Stimulated activated CD4-positive, alpha-beta T cell treated with anti-CD3 and anti-CD28 coated beads, TNF-alpha, amount 100 ng/mL, for 24 hours (primary cell): ENCODE measurements at places on chromosomes 6 and 20.

- DNase-seq = no peak
Measured at GRCh38 chr6:143872201-143872600, 7.9 kb downstream of the ZC2HC1B start.

- no peak for DNase-seq
Measured at GRCh38 chr20:33812908-33813462, 1.8 kb downstream of the CHMP4B start.

- no peak for DNase-seq
Measured at GRCh38 chr6:46381057-46381456, 110.2 kb downstream of the RCAN2 start.

DNA sequence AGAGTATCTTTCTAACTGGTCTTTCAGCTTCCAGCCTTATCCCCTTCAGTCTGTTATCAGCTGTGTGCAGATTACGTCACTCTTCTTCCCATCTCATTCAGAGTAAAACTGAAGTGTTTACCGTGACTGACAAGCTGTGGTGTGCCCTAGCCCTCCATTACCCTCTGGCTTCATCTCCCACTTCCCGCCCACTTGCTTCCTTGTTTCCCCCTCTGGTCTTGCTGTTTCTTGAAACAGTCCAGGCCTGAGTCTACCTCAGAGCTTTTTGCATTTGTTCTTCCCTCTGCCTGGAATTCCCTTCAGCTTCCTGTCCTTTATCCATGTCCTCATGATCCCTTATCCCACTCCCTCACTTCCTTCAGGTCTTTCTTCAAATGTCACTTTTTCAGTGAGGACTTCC lies 66.9 kb downstream of the CARMIL1 start:
- no peak for DNase-seq

DNA sequence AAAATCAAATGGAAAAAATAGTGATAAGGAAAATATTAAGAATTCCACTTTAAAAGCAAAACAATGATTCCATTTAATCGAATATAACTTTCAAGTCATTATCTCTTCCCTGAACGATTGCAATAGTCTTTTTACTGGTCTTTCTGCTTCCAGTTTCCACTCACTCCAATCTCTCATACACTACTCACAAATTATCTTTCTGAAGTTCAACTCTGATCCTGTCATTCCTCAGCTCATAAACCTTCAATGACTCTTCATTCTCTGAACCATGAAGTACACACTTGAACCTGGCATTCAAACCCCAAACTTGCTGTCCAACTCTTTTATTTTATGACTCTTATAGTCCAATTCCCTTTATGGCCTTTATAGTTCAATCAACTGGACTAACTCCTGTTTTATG lies 304.1 kb upstream of the TCF21 start:
- DNase-seq = no peak

GRCh38 chr6:78525976-78526375 lies 341.4 kb upstream of the IRAK1BP1 start:
- DNase-seq = no peak

GRCh38 chr6:116966675-116967576 lies 89.9 kb downstream of the RFX6 start:
- no peak for DNase-seq

DNA sequence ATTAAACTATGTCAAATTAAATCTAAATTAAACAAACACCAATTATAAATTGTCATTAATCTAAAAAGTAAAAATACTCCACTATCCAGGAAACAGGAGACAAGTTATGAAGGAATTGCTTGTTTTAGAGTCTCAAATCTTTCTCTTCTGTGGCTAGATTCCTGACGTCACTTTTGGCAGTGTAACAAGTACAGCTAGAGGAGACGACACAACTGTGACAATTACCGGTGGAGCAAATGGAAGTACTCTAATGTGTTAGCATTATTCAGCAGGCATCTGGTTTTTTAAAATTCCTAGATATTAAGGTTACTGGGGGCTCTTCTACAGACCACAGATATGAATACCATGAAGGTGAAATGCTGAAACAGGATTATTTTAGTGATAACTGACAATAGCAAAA lies 1042.7 kb downstream of the EPHA7 start:
- DNase-seq = no peak

DNA sequence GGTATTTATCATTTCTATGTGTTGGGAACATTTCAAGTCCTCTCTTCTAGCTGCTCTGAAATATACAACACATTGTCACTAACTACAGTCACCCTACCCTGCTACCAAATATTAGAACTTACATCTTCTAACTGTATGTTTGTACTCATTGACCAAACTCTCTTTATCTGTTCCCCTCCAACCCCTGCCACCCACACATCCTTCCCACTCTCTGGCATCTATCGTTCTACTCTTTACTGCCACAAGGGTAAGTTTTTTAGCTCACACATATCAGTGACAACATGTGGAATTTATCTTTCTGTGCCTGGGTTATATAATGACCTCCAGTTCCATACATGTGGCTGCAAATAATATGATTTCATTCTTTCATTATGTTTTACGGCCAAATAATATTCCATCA lies 171.9 kb downstream of the GMDS start:
- DNase-seq = no peak

GRCh38 chr20:17663486-17663885 lies 18.6 kb downstream of the RRBP1 start:
- DNase-seq = no peak

DNA sequence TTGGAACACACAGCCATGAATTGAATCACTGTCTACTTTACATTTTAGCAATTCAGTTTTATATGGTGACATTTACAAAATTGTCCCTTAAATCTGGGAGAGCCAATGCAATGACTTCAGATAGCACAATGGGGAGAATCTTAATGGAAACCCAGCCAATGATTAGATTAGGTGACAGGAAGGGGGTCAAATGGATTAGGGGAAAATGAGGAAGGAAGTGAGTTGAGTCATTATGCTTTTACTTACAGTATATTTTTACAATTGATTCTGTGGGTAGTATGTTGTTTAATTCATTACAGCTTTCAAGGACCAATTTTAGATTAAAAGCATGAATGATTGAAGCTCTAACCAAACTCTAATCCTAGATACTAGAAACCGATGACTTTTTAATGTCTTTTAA lies 229.8 kb downstream of the SOX4 start:
- no peak for DNase-seq

DNA sequence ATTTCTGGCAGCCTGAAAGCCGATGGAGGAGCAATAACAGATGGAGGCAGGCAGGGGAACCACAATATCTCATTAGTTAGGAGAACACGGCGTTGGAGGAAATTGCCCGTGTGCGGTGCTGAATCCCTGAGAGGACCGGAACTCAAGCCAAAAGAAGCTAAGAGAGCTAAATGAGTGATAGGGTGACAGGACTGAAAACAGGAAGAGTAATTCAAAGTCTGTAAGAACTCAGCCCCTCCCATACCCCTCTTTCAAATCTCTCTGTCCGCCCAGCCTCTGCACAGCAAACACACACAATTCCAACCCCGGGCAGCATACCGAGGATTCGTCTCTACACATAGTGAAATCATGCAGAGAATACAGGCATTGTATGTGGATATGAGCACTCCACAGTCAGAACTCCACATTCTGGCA lies 2.6 kb upstream of the IPCEF1 start:
- DNase-seq = no peak

DNA sequence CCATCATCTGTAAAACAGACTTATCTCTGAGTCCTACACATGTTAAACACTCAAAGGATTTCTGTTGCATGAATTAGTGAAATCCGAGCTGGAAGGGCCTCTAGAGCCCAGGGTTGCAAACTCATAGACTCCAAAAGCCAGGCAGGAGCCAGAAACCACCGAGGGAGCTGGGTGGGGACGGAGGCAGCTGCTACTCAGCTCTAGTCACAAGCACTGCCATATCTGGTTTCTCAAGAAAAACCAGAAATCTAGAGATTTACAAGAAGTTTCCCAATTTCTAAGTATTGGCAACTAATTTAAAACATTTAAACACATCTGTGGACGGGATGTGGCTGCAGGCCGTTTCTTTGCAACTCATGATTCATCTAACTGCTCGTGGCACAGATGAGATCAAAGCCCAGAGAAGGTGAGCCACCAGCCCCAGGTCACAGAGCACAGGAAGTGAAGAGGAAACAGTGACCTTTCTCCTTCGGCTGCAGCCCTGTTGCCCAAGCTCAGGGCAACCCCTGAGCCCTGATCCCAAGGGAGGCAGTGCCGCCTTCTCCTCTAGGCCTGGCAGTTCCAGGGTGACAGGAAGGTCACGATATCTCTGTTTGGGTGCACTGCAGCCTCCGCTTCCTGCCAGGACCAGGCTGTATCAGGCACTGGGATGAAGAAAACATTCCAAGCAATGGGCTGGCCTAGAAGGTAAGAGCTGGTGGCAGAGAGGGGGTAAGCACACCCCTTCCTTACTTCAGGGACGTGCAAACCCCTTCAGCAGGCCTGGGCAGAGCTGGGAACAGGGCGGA lies 26.4 kb upstream of the PTGIS start:
- DNase-seq = peak; percentile 33

- no peak for DNase-seq
Measured at GRCh38 chr6:137883400-137884148, 16.5 kb downstream of the TNFAIP3 start.

DNA sequence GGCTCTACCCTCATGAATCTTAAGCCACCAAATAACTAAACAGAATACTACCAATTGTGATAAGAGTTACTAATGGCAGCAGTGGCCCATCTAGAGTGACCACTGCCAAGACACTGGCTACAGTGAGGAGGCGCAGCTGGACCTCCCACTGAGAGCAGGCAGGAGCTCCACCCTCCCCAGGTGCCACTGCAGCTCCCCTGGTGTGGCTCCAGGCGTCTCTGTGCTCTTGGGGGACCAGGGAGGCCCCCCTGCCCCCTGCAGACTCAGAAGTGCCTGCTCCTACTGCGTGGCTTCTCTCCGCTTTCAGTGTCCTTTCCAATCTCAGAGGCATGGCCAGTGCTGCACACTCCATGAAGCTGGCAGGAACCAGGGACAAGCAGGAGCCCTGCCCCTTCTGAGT lies 23.4 kb downstream of the MC3R start:
- DNase-seq = no peak

- no peak for DNase-seq
Measured at GRCh38 chr6:6287415-6287814, 33.0 kb downstream of the F13A1 start.

DNA sequence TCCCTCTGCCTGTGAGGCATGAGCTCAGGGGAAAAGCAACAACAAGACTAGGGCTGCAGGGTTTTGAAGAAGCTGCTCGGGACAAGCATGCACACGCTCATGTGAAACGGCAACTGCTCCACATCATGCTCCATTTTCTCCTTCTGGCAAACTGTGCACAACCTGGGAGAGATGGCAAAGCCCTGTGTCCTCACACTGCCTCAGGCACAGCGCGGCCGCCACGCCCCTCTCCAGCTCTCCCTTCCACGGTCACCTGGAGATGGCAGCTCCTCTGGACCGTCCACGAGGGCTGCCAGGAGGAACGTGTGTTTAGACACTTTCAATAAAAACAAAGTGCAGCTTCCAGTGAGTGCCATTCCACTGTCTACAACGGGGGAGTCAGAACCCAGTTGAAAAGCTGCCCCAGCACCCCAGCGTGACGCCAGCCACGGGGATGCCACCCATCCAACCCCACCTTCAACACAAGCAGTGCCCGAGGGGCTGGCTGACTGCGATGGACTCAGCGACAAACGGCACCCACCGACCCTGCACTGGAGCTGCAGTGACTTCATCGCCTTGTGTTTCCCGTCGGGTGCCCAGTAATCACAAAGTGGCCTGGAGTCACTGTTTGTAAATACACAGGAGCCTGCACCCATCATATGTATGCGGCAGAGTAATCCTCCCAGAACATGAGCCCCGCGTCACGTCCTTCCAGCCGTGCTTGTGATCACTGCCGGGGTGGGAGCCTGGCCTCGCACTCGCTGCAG lies 16.1 kb downstream of the SMOC2 start:
- no peak for DNase-seq

- DNase-seq = no peak
Measured at GRCh38 chr6:17393892-17394631, 667 bp downstream of the CAP2 start.

DNA sequence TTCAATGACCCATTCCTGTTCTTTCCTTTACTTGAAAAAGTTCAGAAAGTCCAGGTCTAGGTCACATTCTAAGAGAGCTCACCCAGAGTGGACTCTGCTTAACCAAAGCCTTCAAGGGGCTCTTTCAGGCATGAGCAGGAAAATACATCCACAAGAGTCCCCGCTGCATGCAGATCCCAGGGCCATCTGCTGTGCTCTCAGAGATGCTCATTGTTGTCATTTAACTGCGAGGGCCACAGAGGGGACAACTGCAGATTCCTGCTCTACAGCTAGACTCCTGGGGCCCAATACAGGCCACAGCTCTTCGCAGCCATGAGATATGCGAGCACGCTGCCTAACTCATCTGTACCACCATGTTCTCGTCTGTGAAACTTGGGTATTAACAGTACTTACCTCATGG lies 295.6 kb upstream of the QKI start:
- DNase-seq = no peak

DNA sequence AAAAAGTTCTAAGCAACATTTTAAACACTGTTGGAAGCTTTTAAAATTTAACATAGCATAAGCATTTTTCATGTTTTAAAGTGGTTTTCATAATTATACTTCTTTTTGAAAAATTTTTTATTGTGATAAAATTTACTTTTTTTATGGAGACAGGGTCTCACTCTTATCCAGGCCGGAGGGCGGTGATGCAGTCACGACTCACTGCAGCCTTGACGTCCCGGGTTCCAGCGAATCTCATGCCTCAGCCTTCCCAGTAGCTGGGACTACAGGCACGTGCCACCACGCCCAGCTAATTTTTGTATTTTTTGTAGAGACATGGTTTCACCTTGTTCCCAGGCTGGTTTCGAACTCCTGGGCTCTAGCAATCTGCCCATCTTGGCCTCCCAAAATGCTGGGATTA lies 46.1 kb upstream of the TULP4 start:
- DNase-seq = no peak

DNA sequence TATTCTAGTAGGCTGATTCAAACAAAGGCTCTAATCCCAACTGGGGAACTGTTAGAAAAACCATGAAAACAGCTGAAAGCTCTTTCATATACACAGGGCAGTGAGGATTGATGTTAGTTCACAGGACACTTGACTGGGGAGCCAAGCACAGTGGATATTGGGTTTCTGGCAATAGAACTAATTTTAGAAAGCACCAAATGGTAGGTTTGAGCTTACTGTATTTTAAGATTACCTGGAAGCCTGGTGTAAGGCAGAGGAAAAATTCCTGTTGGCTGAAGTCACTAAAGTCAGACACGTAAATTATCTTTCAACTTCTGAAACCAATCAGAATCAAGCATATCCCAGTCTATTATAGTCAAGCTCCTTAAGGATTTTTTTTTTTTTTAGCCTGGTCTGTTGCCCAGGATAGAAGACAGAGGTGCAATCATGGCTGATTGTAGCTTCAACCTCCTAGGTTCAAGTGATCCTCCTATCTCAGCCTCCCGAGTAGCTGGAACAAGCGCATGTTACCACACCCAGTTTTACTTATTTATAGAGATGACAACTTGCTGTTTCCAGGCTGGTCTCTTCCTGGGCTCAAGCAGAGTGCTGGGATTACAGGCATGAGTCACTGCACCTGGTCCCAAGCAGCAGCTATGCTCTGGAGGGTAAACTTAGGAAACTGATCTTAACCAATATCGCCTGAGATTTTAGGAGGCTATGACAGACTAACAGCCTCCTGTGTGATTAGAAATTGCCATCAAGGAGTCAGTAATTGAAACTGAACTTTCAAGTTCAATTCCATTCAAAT lies 32.5 kb upstream of the SYNCRIP start:
- DNase-seq = no peak
